ENCODE measurements at places on chromosomes 13 and 19.

GRCh38 chr19:47350630-47351029 is 1.5 kb downstream of the DHX34 start:
- no peak for DNase-seq

GRCh38 chr19:48196933-48197665 is 26.6 kb downstream of the ZSWIM9 start:
- DNase-seq, result no peak

DNA sequence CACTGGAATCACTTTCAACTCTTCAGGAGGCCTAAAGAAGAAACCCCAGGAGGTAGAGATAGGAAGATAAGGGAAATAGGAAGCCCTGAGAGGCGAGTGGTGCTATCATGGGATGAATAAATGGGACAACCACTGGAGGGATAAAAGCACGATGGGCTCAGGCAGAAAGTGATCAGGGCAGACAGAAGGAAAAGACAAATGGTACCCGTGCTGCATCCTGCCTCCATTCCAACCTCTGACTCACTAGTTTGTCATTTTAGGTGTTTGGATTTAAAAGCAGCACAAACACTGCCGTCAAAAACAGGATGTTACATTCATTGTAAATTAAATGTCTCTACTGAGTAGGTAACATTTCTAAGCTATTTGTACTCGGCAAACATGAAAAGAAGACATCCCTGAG is 314.3 kb upstream of the HTR2A start:
- no peak for DNase-seq

DNA sequence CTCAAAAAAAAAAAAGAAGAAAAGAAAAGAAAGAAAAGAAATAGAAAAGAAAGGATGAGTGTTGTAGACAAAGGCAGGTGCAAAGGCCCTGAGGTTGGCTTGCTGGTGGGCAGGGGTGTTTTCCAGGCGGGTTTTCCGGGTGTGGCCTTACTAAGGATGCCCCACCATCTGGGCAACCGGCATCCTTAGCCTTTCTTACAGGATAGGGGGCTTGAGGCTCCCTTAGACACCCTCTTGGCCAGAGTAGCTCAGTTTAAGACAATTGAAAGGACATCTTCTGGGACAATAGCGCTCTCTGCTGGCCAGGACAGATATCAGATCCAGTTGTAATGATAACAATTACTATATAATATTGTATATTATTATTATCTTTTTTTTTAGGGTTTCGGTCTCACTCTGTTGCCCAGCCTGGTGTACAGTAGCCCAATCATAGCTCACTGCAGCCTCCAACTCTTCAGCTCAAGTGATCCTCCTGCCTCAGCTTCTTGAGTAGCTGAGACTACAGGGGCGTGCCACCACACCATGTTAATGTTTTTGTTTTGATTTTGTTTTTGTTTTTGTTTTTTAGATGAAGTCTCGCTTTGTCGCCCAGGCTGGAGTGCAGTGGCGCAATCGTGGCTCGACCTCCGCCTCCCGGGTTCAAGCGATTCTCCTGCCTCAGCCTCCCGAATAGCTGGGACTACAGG is 1.4 kb upstream of the QTRT1 start:
- DNase-seq, result peak; percentile 25

- DNase-seq, result no peak
Measured at GRCh38 chr13:113327766-113328471, 30.9 kb downstream of the LAMP1 start.

DNA sequence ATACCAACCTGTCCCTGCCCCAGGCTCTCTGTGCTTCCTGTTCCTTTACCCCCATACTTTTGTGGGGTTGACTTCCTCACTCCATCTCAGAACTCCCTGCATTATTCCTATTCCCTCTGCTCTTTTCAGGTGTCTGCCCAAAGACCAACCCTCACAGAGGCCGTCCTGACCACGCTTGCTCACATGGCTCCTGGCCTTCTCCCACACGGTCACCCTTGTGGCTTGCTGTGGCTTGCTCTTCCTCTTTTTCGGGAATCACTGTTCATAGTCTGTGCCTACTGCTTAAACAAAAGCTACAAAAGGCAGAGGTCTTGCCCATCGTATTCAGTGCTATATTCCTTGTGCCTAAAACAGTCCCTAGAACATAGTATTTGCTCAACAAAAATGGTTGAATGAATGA is 25.2 kb upstream of the ARGLU1 start:
- DNase-seq, result no peak

- DNase-seq, result no peak
Measured at GRCh38 chr13:20714563-20715329, 11.2 kb downstream of the IL17D start.

DNA sequence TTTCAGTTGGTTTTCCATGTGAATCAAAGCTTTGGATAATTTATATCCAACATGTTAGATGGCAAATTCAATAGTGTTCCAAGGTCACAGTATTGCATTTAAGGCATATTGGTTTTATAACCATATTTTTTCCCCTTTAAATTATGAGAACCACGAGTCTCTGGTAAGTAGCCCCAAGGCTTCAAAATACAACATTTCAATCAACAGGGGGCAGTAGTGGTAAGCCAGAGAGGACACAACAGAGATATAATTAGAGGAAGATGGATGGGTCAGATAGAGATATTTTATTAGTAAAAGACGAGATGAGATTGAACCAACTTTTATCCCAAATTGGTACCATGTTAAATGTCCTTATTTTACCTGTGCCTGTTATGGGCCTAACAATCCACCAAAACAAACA is 53.1 kb downstream of the KL start:
- DNase-seq, result no peak

GRCh38 chr13:113732961-113733950 is 25.8 kb upstream of the TMEM255B start:
- DNase-seq, result no peak

- no peak for DNase-seq
Measured at GRCh38 chr19:491146-491741, 5.0 kb upstream of the MADCAM1 start.

GRCh38 chr13:93462151-93462550 is 235.5 kb downstream of the GPC6 start:
- no peak for DNase-seq

DNA sequence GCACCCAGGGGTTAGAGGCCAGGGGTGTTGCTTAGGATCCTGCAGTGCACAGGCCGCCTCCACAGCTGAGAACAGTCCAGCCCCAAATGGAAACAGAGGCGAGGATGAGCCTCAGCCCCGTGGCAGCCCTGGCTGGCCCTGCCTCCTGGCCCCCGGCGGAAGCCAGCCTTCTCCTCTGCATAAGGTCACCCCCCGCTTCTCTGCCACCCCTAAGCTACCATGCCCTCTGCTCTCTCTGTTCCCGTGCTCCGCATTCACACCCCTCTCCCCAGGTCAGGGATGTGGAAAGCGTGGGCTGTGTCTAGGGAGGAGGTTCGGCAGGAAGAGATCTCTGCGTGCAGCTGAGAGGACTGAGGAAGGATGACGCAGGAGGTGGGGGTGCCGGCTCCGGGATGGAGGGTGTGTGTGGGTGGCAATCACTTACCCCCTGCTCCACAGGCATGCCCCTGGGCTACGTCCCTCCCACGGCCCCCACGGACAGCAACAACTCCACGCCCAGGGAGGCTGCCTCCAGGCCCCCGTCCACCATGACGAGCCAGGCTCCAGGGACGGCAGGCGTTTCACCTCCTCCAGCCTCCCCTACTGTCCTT is 6.0 kb downstream of the SSC5D start:
- DNase-seq, result no peak

- DNase-seq, result no peak
Measured at GRCh38 chr13:34347784-34348573, 530.0 kb downstream of the RFC3 start.

GRCh38 chr13:41250993-41251392 is 12.4 kb downstream of the MTRF1 start:
- no peak for DNase-seq

DNA sequence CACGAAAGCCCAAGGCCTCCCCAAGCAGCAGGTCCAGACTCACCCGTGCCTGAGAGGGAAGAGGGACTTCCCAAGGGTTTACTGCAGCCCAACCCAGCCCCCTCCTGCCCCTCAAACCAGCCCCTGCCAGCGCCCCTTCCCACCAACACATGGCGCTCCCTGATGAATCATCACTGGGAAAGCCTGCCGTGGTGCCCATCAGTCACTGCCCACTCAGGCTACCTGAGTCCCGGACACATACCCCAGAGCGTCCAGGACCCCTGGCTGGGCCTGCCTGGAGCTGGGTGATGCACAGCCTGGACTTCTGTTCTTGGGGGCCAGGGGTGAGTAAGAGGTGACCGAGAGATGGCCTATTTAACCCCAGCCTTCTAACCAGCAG is 60.6 kb downstream of the MLLT1 start:
- DNase-seq, result no peak

DNA sequence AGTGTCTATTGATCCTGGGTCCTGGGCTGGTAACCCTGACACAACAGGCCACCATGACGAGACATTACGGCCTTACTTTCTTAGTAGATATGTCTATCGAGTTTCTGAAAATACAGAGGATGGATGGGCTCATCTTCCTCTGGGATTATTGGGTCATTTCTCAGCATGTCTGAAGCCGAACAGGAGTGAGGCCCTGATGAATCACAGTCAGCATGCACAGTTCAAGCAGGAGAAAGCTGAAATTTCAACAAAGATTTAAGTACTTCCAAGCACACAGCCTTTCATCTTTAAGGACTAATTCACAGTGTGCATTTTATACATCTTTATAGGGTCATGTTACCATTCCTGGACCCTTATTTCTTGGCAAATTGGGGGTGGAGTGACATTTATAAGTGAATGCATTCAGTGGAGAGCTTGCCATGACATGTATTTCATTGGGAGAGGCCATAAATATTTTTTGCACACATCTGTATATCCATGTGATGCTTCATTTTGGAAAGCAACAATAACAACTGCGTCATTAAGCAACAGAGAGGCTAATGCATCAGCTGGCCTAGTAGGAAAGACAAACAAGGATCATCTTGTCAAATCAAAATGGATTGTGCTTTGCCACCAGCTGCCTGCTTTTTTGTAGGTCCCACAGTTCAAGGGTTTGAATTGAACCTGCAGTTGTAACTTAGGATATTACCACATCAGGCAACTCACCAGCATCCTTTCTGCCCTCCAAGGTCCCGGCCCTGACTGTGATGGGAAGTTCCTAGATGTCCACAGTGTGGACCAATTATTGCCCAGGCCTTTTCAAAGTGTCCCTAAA is 143.5 kb downstream of the DNAJC15 start:
- no peak for DNase-seq

DNA sequence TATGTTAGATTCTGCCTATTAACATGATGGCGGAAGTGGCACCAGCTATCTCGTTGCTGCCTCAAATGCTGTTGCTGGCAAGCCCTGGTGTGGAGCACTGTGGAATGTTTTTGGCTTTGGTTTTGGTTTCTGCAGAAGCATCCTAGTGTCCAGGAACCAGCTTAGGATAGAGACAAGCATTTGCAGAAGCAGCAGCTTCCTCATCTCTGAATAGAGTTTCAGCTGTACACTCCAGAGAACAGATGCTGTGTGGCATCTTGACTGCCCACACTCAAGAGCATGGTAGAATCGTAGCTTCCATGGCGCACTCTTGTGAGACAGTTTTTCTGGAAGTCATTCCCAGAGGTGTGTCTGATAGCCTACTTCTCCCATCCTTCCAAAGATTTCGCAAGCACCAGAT is 145.3 kb upstream of the RXFP2 start:
- DNase-seq, result no peak

DNA sequence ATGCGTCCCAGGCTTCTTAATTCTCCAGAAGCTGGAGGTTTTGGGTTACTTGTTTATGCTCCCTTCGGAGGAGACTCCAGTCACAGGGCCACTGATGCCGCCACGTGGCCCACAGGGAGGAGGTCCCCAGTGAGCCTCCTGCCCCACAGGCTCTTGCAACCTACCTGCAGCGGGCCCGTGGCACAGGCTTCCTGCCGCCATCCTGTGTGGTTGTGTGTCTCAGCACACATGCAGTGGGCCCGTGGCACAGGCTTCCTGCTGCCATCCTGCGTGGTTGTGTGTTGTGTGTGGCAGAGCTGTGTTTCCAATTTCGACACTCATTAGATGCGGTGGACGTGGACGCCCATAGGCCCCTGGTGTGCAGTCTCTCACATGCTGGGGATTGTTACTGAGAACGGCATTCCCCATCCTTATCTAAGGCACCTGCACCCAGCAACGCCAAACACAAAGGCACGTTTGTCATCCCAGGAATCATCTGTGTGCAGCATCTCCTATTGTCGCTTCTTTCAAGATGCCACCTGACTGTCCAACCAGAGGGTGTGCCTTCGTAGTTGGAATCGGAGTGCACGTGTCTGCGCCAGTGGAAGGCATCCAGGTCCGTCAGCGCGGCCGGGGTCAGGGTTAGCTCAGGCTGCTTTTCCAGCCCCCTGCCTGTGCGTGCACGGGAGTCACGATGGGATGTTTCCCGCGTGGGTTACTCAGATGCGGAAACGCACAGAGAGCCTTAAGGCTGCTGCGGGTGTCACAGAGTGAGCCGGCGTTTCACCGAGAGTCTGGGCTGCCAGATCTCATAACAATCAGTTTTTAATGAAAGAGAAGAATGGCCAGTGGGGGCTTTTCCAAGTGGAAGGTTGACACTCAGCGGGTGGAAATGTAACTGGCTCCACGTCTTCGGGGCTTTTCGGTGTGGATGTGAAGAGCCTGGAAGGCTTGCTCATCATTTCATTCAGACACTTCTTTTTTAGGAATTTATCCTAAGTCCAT is 119.8 kb downstream of the ATP11A start:
- no peak for DNase-seq

Data from glomerular endothelial cell (primary cell).